ENCODE measurements at places on chromosomes 13 and 19.

- DNase-seq: no peak
Observed at GRCh38 chr13:54263868-54264267, 1235.3 kb downstream of the OLFM4 start.

DNA sequence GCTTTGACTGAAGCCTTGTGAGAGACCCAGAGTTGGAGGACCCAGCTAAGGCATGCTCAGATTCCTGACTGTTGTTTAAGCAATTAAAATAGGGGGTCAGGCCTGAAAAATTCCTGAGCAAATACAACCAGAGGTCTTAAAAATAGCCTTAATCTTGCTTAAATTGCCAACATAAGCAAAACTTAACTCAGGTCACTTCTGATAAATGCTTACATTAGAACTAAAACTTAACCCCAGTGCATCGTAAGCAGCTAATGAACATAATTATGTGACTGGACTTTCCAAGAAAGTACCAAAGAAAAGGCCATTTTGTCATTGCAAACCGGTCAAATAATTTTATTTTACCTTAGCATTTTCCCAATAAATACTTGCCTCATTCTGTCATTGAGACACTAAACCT lies 294.5 kb downstream of the ENOX1 start:
- no peak for DNase-seq

DNA sequence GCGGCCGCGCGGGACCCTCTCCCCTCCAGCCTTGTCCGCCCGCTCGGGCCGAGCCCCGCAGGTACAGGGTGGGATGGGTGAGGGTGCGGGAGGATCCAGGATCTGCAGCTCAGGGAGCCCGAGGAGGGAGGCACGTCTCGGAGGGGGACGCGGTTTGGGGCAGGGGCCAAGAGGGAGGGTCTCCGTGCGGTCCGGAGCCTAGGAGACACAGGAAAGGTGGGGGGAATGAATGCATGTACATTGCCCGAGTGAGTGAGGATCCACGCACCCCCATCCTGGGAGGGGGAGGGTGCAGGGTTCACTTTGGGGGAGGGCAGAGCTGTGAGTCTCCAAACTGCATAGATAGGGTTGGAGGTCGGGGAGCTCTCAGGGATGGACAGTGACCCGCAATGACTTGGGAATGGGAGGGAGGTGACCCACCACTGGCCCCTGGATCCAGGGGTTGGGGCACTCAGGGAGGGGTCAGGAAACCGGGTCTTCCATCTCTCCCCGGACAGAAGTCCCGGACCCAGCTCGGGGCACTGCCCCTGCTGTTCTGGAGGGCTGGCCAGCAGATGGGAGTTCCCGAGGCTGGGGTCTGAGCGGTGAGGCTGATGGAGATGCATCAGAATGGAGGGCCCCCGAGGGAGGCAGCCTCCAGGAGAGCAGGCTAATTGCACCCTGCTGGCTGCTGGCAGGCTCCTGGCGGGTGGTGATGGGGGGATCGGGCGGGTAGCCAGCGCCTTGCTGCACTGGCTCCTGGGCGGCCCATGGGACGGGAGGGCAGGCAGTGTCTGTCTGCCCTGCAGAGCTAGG lies 547 bp downstream of the KCNN1 start:
- DNase-seq: no peak

GRCh38 chr19:7986321-7987113 lies 18.9 kb downstream of the ELAVL1 start:
- no peak for DNase-seq

DNA sequence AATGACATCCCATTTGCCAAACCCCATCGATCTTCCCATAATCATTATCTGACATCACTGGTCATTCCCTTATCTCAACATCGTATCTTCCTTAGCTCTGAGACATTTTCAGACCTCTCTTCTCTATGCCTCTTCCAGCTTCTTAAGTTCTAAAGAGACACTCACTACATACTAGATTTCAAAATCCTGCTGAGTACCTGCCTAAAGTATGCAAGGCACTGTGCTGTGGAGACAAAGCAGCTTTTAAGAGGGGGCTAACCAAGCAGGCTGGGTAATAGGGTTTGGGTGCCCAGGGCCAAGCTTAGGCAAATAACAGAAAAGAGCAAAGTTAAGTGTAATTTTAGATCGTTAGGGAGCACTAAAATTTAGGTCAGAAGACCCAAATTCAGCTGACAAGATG lies 3.4 kb upstream of the POMP start:
- no peak for DNase-seq

- no peak for DNase-seq
Observed at GRCh38 chr19:4776436-4777211, 14.9 kb upstream of the FEM1A start.

DNA sequence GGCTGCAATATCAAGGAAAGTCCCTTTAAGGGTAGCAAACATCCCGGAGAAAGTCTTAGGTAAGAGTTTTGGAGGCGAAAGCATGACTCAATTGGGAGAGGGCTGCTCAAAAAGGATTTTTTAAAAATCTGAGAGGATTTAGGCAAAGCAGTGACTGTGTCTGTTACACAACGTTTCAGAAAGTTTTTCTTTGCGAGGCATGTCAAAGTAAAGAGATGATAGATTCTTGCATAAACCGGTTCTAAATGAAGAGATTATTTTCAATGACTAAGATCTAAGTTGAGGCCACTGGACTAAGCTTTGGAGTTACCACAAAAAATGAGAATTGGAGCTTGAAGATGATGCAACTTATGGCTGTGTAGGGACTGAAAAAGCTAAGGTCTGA lies 43.7 kb upstream of the ENOX1 start:
- no peak for DNase-seq

- DNase-seq: no peak
Observed at GRCh38 chr13:49584771-49585182, 581 bp downstream of the RCBTB1 start.

- no peak for DNase-seq
Observed at GRCh38 chr13:44052780-44053184, 173.1 kb downstream of the LACC1 start.

GRCh38 chr19:31285744-31286143 lies 63.5 kb downstream of the TSHZ3 start:
- DNase-seq: no peak

DNA sequence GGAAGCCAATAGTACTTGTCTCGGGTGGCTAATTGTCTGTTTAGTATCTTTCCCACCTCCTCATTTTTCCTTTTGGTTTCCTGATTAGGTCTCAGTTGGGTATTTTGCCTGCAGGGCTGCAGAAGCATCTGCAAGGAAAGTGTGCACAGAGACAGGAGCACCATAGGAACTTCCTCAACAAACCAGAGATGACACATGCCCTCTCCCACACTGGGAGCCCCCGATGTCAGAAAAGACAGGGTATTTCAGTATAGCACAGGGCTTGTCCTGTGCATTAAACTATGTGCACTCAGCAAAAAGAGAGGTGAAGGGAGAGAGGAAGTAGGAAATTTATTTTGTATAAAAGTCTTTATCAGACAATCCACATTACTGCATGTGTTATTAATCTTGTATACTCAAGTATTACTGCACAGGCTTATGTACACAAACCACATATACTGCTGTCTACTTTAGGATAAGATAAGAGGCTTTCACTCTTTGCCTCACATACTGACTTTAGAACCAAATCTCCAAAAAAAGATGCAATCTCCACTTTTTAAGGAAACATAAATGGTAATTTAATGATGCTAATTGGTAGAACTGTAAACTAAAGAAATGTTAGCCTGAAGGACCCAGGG lies 501.0 kb downstream of the FOXO1 start:
- DNase-seq: no peak

GRCh38 chr19:49888510-49888824 lies 8.2 kb downstream of the IL4I1 start:
- no peak for DNase-seq

GRCh38 chr13:29464105-29464679 lies 131.3 kb downstream of the SLC7A1 start:
- no peak for DNase-seq

GRCh38 chr19:10811391-10812111 lies 24.5 kb downstream of the TMED1 start:
- no peak for DNase-seq

GRCh38 chr13:30752201-30752797 lies 17.0 kb downstream of the ALOX5AP start:
- no peak for DNase-seq

DNA sequence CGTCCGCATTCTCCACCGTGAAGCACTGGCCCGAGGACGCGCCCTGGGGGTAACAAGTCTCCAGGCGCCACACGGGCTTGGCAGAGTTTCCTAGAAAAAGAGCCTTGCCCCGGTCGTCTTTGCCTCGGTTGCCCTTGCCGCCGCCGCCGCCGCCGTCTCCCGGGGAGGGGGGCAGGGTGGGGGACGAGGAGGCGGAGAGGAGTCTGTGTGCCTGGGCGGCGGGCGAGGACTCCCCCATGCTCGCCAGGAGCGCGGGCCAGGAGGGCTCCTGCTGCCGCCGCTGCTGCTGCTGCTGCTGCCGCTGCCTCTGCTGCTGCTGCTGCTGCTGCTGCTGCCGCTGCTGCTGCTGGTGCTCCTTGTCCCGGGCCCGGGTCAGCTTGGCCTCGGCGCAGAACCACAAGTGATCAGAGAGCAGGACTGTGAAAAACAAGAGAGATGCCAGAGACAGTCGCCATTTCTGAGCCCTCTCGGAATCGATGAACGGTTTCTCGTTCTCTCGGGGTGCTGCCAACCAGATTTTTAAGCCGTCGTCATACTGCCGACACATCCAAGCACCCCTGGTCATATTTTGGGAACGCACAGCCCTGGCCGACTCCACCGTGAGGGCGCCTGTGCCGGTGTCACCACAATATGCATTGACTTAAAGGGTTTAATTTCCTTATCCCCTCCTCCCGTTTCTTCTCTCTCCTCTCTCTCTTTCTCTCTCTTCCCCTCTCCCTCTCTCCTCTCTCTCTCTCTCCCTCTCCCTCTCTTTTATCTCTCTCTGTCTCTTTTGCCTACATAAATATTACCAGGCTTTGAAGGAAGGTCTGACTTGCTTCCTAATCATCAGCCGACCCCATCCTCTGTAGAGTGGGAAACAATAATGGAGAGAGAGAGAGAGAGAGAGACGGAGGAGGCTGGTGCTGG lies 349.1 kb downstream of the LIG4 start:
- DNase-seq: no peak

DNA sequence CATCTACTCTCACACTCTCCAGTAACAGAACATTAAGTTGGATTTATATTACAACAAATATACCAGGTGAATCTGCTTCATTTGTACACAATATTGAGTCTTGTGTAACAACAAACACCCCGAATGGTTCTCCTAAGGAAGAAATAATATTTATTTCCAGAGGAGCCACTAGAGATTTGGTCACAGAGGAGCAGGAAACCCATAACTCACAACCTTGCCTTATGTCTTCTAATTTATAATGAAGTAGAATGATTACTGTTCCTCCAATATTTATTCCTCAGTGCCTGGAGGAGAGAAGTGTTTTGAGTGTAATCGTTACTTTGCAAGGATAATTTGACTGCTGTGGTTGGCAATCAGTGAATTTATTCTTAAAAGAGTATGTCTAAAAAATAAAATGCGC lies 1243.7 kb upstream of the PCDH20 start:
- DNase-seq: no peak

DNA sequence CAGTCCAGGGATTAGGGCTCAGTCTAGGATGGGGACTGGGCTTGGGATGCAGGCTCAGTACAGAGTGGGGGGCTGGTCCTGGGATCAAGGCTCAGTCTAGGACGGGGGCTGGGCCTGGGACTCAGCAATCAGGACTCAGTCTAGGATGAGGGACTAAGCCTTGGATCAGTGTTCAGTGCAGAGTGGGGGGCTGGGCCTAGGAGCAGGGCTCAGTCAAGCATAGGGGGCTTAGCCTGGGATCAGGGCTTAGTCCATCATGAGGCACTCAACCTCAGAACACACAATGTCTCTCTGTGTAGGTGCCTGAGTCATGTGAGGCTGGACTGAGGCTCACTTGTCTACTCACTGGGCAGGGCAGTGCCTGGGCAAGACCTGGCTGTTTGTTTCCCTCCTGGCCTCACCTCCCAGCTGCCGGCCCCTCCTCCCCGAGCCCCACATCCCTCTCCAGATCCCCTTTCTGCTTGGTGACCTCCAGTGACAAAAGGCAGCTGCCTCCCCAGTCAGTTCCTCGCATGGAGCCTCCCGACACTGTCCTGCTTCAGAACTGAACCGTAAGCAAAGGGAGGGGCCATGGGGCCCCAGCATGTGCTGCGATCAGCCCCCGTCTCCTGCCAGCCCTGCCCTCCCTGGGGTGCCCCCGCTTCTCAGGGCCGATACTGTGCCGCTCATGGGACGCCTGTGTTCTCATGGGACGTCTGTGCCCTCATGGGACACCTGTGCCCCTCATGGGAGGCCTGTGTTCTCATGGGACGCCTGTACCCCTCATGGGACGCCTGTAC lies 6.5 kb upstream of the S1PR4 start:
- DNase-seq: no peak

DNA sequence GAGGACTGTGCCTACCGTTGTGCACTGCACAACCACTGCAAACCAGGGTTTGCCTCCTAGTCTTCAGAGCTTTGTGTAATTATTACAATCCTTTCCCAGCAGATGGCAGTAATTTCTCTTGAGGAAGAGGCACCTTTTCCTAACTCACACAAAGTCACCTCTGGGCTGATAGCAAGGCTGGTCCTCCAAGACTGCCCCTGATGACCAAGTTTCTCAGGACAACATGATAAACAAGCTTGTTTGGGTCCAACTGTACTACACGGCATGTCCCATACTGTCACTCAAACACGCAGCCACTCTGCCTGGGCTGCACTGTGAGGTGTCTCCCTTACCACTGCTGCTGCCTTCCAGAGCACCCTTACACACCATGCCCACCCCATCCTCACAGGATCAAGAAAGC lies 39.3 kb downstream of the RFXAP start:
- DNase-seq: peak; percentile 12

DNA sequence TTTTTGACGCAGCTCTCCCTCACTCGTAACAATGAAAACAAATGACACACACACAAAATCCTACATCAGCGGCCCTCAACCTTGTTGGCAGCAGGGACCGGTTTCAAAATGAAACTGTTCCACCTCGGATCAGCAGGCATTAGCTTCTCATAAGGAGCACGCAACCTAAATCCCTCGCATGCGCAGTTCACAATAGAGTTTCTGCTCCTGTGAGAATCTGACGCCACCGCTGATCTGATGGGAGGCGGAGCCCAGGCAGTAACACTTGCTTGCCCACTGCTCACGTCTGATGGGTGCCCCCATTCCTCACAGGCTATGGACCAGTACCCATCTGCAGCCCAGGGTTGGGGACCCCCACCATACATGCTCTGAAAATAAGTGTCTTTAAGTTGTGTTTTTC lies 43.4 kb downstream of the DHRS12 start:
- DNase-seq: no peak

DNA sequence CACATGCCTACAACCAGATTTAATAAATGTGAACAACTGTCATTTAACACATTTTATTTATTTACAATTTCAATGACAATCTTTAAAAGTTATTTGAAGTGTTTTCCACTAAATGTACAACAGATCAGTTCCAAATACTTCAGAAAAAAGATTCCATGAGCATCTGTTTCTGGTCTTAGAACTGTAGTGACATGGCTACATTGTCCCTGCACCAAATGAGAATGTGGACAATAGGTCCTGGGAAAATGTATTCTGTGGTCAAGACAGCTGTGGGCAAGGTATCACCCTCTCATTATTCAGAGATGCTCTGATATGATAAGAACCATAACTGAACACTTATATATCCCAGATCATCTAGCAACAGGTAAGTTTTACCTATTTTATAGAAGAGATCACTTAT lies 43.7 kb downstream of the ELF1 start:
- DNase-seq: no peak

GRCh38 chr13:102960959-102961358 lies 105.3 kb downstream of the SLC10A2 start:
- DNase-seq: no peak
